ENCODE measurements at places on chromosomes 3 and 15. TPM values are rescaled to one million over a fixed set of nuclear protein-coding genes. Genes with fewer than 3 reads are reported as not detected.

Gene LRRC34
- polyA plus RNA-seq, result 0.20 TPM

Gene LNP1
- polyA plus RNA-seq, result 0.35 TPM

Gene ROBO1
- polyA plus RNA-seq, result 4.7 TPM

Gene BMF
- 1.2 TPM for polyA plus RNA-seq

Gene CHL1
- 2.3 TPM for polyA plus RNA-seq

Gene PYGO1
- polyA plus RNA-seq, result 0.62 TPM

Gene CSNK1G1
- 3.8 TPM for polyA plus RNA-seq

Gene FBXO40
- not detected for polyA plus RNA-seq

Gene STX19
- 14.4 TPM for polyA plus RNA-seq

Gene ARRDC4
- 5.2 TPM for polyA plus RNA-seq

Gene UROC1
- not detected for polyA plus RNA-seq

Gene C3orf20
- not detected for polyA plus RNA-seq

Gene CRYGS
- polyA plus RNA-seq, result 1.4 TPM

Gene TJP1
- 47.8 TPM for polyA plus RNA-seq

Gene WNT5A
- 11.1 TPM for polyA plus RNA-seq

Gene CYP8B1
- not detected for polyA plus RNA-seq

Gene ROPN1B
- polyA plus RNA-seq, result not detected

Gene HGD
- polyA plus RNA-seq, result 0.06 TPM

Gene FGF12
- 1.2 TPM for polyA plus RNA-seq

Gene LRRN1
- polyA plus RNA-seq, result 0.18 TPM

Gene TRA2B
- polyA plus RNA-seq, result 56.6 TPM

Gene CYP1A1
- polyA plus RNA-seq, result 0.08 TPM

Data from esophagus (tissue), 2 donors.